ENCODE measurements at places on chromosomes 16 and 17. TPM values are rescaled to one million over a fixed set of nuclear protein-coding genes. Genes with fewer than 3 reads are reported as not detected.

C17orf50 gene
- not detected for total RNA-seq

CANT1 gene
- total RNA-seq: 115 TPM

TNFSF13 gene
- 25.7 TPM for total RNA-seq

PMP22 gene
- 1.7 TPM for total RNA-seq

HEATR9 gene
- total RNA-seq: not detected

PLA2G10 gene
- 3.3 TPM for total RNA-seq

BLMH gene
- 33.7 TPM for total RNA-seq

MFSD6L gene
- 0.44 TPM for total RNA-seq

TEX14 gene
- total RNA-seq: 0.07 TPM

ZG16B gene
- total RNA-seq: 15.5 TPM

ASPHD1 gene
- total RNA-seq: 64.1 TPM

AP1G1 gene
- total RNA-seq: 152 TPM

EVPLL gene
- total RNA-seq: 1.4 TPM

SAMD14 gene
- total RNA-seq: not detected

RPS6KB1 gene
- 34.5 TPM for total RNA-seq

ZPBP2 gene
- not detected for total RNA-seq

TEKT1 gene
- total RNA-seq: not detected

NUPR1 gene
- total RNA-seq: 0.73 TPM

C1QTNF1 gene
- total RNA-seq: 3.1 TPM

SPNS3 gene
- total RNA-seq: 2.1 TPM

PRDM7 gene
- total RNA-seq: not detected

G6PC1 gene
- not detected for total RNA-seq

ZFHX3 gene
- 13.6 TPM for total RNA-seq

P2RX1 gene
- total RNA-seq: not detected

C16orf89 gene
- not detected for total RNA-seq

TP53TG3 gene
- total RNA-seq: not detected

WNK4 gene
- 0.73 TPM for total RNA-seq
